Caudate nucleus (tissue), 63 donors: ENCODE measurements at places on chromosomes 1 and 21.

- no peak for DNase-seq
These were observed 840.6 kb downstream of the BRINP3 start for GRCh38 chr1:189637041-189637440.

DNA sequence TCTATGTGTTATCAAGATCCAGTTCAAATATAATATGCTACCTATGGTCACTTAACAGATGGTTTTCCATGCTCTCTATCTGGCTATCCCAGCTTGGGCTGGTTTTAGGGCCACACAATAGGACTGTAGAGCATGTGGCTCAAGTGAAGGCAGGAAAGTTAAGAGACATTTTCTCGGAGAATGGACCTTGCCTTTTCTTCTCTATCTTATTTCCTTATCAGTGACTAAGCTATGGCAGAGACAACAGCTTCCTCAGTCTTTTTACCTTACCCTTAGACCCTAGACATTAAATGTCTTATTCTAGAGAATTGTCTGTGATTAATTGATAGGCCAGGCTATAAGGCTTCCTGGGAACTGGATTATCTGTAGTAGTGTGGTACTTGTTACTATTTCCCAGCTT, 28.1 kb downstream of the CD101 start:
- DNase-seq, result no peak

GRCh38 chr1:205534444-205534985, 30.0 kb downstream of the CDK18 start:
- no peak for DNase-seq

DNA sequence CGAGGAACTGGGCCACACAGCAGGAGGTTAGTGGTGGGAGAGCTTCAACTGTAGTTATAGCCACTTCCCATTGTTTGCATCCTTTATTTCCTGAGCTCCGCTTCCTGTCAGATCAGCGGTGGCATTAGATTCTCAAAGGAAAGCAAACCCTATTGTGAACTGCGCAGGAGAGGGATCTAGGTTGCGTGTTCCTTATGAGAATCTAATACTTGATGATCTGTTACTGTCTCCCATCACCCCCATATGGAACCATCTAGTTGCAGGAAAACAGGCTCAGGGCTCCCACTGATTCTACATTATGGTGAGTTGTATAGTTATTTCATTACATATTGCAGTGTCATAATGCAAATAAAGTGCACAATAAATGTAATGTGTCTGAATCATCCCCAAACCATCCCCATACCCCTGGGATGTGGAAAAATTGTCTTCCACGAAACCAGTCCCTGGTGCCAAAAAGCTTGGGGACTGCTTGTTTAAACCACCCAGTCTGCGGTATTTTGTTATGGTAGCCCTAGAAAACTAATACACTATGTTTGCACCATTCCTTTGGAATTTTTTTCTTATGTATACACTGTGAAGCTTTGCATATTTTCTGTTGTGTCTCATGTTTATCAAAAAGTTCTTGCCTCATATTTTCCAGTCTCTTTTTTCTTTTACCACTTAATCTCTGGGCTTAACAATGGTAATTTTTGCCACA, 136.6 kb upstream of the IVNS1ABP start:
- DNase-seq, result no peak

DNA sequence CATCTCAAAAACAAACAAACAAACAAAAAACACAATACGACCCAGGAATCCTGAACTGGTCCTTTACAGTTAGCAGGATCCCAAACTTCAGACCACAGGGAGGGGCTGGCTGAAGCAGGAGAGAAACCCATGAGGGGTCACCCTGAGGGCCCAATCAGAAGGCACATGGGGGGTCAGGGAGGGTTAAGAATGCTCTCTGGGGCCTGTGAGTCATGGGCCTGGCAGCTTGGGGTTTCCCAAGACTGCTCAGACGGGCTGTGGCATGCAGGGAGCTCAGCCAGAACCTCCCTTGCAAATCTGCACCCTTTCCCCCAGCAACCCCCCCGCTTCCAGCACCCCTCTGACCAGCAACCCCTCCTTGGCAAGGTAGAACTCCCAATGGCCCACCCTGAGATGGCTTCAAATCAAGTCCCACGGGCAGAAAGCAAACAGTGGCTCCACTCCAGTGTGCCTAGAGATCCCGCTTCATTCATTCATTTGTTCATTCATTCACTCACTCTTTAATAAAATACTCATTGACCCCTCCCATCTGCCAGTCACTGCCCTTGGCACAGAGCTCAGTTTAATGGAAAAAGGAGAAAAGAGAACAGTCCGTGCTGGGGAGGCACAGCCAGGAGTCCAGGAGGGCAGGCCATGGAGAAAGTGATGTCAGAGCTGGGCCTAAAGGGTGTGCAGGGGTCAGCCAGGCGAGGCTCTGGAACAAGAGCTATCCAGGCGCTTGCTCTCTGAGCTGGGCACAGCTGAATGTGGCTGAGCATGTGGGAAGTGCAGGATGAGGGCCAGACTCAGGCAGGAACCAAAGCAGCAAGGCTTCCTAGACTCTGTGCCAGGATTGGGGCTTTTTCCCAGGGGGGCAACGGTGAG, 8.2 kb downstream of the UQCRHL start:
- peak; percentile 15 for DNase-seq

GRCh38 chr1:168373869-168374268, 93.2 kb downstream of the TBX19 start:
- DNase-seq, result no peak

DNA sequence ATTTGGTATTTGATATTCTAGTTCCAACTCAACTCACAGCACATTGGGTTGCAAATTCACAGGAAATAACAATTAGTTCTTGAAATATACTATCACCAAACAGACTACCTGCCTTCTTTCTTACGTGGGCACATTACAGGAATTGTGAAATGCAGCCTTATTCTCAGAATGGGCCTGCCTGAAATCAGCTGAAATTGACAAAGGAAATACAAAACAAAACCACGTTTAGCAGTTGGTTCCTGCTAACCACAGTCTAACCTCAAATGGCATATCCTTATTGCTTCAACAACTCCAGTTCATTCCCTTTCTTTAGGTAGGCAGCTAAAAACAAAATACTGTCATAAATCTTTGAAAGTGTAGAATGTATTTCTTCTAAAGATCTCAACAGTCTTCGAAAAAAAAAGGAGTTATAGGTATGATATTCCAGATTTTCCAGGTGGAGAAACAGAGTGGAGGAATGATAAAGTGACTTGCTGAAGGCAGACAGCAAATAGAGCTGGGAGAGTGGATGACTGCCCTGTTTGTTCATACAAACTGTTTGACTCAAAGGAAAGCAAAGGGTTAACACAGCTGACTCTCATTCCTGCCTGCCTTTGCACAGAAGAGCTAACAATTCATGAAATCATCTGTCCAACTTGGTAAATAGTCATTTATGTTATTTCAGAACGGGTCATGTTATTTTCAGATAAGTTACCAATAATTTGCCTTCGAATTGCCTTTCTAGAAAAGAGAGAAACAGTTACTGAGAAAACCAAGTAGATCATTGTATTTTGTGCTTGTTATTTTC, 1.6 kb upstream of the GREM2 start:
- DNase-seq, result no peak

DNA sequence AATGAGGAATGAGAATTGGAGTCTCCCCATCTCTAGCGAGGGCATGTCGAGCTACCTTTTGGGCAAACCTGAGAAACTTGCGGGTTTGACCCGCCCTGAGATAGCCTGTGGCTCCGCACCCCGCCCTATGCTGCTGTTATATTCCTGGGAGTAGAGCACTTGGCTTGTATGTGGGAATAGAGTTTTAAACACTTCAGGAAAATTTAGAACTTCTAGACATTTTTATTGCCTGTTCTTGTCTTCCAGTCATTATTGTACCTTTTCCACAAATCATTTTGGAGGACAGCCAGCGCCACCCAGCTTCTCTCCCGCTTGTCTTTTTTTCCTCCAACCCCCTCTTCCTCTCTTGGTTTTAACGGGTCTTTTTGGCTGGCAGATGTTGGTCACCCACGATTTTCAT, 738 bp downstream of the GNPAT start:
- no peak for DNase-seq
